Stimulated activated CD8-positive, alpha-beta memory T cell treated with anti-CD3 and anti-CD28 coated beads, Interleukin-7, amount 100 ng/mL, for 48 hours (primary cell): ENCODE measurements at places on chromosomes 4 and X.

- no peak for DNase-seq
These were observed 146.0 kb upstream of the GPC4 start for GRCh38 chrX:133561251-133561650.

- DNase-seq = no peak
These were observed 24.6 kb downstream of the SPANXD start for GRCh38 chrX:141673946-141674345.

GRCh38 chrX:133005616-133006015, 47.2 kb upstream of the HS6ST2 start:
- DNase-seq = no peak

DNA sequence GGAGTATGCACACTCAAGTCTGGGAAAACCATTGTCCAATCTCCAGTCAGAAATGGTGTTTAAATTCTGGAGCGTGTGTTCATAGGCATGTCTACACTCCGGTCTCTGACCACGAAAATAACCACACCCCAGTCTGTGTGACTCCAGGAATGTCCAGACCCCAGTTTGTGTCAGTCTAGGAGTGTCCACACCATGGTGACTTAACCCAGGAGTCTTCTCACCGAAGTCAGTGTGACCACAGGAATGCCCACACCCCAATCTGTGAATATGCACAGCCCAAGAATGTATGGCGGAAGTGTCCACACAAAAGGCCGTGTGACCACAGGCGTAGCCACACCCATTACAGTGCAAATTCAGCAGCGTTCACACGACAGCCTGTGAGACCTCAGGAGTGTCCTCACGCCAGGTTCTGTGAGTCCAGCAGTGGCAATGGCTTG, 11.4 kb downstream of the FTSJ1 start:
- DNase-seq = no peak

GRCh38 chr4:99968330-99968729, 18.3 kb upstream of the H2AZ1 start:
- no peak for DNase-seq

DNA sequence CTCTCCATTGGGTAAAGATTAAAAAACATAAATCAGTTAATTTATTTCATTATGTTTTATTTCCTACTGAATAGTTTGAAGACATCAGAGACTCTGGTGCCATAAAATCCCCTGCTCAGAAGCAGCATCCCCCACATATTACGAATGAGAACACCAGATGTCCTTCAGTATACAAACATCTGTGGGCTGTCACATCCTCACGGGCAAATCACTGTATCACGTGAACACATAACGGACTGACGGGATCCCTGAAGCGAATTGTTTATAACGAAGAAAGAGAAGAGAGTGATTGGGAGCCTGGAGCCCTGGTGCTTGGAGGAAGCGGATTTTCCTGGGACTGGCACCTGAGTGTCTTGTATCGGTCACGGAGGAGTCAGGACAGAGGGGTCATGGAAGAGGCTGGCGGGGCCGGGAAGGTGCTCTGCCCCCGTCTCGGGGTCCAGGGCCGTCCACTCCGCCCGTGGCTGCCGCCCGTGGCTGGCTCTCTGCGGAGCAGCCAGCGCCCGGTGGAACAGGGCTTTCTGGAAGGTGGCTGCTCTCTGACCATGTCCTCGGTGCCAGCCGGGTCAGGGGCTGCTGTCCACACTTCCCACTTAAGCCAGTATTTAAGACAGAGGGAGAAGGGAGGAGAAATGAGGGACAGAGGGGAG, 452.7 kb upstream of the FAT1 start:
- no peak for DNase-seq

DNA sequence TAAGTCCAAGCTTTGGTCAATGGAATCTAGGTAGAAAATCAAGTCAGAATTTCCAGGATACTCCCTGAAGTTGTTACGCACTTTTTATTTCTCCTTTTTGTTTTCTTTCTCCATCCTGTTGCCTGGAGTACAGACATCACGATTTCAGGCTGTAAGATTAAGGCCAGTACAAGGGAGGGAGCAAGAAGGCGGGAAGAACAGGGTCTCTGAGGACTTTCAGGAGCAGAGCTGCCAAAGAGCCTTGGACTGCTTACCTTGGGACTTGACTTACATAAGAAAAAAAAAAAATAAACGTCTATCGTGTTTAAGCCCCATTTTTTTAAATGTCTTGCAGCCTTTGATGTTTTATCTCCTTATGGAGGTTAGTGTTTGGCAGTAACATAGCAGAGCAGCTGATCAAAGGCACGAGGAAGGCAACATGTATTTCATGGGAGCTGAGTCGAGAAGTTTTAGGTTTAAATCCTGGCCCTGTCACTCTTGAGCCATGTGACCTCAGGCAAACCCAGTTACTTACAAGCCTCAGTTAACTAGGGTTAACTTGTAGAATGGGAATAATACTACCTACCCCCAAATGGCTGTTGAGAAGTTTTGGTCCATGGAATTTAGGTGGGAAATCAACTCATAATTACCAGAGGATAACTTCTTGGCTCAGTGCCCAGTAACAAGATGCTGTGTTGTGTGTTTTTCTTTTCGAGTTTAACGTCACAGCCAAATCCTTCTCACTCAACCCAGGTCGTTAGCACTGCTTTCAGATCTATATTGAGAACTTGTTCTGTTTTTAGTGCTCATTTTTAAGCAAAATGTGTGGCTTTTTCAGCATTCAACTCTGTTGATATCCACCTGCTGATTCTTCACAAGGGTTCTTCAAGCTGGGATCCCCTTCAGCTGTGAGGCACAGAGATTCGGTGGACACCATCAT, 106.8 kb downstream of the CLNK start:
- no peak for DNase-seq

DNA sequence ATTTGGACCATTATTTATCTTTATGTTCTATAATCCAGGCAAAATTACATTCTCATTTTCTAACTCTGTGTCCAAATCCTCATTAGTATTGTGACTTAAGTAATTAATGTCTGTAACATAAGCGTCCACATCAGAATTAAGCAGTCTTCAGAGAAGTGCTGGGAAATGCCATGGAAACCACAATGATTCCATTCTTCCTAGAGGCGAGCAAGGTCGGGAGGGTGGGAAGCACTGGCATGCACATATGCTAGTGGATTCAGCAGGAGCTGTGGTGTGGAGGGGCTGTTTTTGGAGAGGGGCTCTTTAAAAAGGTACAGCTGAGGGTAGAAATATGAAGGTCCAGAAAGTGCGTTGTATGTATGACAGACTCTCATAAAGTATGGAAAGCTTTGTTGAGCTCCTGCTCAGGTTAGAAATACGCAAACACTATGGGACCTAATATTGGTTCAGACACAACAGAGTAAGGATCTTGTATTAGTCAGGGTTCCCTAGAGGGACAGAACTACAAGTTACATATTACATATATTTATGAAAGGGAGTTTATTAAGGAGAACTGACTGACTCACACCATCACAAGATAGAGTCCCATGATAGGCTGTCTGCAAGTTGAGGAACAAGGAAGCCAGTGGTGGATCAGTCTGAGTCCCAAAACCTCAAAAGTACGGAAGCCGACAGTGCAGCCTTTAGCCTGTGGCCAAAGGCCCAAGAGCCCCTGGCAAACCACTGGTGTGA, 61.5 kb downstream of the GLRA2 start:
- no peak for DNase-seq

GRCh38 chrX:135497736-135498135, 22.7 kb upstream of the INTS6L start:
- DNase-seq = no peak

DNA sequence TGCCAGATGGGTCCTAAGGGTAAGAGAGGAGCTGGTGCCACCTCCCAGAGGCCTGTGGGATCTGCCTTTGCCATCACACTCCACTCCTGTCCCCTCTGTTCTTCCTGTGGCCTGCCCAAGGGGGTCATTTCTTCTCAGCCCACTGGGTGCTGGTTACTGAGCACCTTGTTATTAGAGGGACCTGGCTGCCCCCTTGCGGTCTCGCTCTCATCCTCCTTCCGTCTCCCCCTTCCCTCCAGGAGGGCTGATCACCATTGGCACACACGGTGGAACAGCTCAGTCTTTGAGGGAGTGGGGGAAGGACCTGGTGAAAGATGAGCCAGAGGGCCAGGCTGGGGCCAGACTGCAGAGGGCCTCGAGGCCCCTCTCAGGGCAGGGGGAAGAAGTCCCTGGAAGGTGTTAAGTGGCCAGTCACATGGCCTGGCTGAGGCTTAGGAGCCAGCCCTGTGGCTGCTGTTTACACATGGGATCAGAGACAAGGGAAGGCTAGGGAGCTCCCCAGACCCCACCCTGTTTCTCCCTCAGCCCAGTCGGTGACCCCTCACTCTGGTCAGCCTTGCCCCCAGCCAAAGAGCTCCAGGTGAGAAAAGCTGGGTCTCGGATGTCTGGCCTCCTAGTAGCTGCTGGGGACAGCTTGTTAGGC, 68.1 kb downstream of the MTMR1 start:
- no peak for DNase-seq

DNA sequence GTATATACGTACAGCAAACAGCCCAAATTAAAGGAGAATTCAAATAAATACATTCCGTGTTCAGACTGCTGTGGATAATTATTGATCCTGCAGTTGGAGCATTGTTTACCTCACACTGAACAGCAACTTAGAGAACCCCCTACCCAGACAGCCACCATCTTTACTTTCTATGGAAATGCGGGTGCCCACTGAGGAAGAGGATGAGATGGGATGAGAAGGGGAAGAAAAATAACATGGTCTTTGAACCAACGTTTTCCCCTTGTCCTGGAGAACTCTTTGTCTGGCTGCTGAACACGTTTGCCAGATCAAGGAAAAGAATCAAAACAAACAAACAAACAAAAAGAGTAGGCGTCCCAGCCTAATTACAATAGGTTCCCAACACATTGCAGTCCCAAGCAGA, 1.5 kb downstream of the TSPAN5 start:
- no peak for DNase-seq

DNA sequence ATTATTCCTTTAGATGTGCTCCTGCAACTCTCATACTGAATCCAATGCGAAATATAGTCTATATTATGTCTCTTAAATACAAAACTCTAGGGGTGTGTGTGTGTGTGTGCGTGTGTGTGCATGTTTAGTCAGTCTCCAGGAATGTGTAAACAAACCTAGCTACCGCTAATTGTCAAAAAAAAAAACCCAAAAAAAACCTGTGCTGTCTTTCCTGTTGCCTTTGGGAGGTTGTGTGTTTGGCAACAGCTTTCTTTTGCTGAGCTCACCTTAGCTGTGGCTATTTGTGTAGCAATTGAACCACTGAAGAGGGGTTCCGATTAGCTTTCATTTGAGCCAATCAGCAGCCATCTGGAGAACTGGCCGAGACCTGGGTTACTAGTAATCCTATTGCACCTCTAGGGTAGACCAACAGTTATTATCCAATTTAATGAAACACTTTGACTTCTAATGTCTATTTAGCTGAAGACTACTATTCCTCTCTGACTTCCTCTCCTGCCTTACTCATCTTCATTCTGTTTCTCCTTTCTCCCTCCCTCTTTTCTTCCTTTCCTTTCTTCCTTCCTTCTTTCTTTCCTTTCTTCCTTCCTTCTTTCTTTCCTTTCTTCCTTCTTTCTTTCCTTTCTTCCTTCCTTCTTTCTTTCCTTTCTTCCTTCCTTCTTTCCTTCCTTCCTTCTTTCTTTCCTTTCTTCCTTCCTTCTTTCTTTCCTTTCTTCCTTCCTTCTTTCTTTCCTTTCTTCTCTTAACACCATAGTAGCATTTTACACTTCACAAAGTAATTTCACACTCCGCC, 471.1 kb downstream of the GBA3 start:
- DNase-seq = no peak

GRCh38 chrX:49270249-49270921, 792 bp downstream of the PPP1R3F start:
- no peak for DNase-seq

- DNase-seq = no peak
These were observed 1.5 kb upstream of the CXCL2 start for GRCh38 chr4:74100531-74100930.

GRCh38 chr4:52187603-52188002, 136.5 kb downstream of the SPATA18 start:
- DNase-seq = no peak

GRCh38 chrX:47166126-47166525, 21.1 kb downstream of the RBM10 start:
- no peak for DNase-seq

DNA sequence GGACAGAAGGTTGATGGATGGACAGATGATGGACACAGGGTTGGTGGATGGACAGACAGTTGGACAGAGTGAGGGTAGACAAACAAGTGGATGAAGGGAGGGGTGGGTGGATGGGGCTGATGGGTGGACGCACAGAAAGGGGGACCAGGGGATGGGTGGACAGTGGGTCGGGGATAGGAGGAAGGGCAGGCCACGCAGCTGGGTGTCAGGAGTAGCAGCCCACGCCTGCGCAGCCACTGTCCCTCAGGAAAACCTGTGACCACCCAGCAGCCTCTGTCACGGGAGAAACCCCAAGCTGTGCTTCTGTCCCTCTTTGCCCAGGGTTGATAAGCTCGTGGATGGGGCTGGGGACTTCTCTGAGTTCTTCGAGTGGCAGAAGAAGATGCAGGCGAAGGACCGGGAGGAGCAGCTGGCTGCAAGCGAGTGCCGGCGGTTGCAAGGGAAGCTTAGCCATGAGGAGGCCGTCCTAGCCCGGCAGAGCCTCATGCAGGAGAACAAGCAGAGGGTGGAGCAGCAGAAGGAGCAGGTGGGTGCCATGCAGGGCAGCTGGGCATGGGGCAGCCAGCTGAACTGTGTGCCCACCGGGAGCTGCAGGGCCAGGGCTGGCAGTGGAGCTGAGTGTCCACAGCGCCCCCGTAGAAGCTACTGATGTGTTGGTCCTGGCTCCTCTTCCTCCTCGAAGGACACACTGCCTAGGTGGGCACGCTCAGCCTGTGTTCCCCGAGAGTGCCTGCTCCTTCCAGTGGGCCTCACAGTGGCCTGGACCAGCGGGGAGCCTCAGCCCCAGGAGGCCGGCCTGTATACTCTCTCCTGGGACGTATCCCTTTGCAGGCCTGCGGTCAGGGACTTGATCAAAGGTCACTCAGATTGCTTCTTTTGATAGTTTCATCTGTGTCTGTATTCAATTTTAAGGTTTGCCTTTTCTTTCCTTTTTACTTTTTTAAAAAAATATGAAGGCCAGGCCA, 16.8 kb upstream of the RNF4 start:
- no peak for DNase-seq

DNA sequence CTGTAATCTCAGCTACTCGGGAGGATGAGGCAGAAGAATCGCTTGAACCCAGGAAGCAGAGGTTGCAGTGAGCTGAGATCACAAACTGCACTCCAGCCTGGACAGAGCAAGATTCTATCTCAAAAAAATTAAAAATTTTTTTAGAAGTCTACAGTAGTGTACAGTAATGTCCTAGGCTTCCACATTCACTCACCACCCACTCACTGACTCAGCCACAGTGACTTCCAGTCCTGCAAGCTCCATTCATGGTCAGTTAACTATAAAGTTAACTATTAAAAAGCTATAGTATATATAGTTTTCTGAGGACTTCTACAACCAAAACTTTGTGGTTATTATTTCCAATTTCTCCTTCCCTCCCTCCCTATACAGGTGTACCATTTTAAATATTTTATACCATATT, 34.7 kb upstream of the NEUROG2 start:
- no peak for DNase-seq

GRCh38 chr4:54169176-54169575, 59.9 kb upstream of the PDGFRA start:
- DNase-seq = no peak

- no peak for DNase-seq
These were observed 68.7 kb downstream of the PAK3 start for GRCh38 chrX:111164728-111165127.

GRCh38 chrX:137982472-137983172, 416.7 kb downstream of the ZIC3 start:
- no peak for DNase-seq
